ENCODE measurements at places on chromosomes 16 and 17.

GRCh38 chr17:78488156-78488555, 89.0 kb downstream of the DNAH17 start:
- no peak for DNase-seq

DNA sequence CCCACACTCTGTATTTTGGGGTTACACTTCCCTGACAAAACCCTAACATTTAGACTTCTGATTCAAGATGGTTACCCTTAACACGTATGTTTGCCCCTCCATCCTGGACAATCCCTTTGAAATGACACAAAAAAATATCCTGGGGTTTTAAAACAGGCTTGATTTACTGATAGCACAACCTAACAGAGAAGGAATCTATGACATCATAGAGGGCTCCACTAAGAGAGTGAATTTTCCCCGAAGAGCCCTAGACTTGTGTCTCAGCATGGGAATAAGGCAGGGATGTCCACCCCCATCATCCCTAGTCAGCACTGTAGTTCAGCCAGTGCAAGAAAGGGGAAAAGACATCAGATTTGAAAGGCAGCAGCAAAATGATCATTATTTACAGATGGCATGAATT, 15.8 kb upstream of the SRCIN1 start:
- DNase-seq = no peak

DNA sequence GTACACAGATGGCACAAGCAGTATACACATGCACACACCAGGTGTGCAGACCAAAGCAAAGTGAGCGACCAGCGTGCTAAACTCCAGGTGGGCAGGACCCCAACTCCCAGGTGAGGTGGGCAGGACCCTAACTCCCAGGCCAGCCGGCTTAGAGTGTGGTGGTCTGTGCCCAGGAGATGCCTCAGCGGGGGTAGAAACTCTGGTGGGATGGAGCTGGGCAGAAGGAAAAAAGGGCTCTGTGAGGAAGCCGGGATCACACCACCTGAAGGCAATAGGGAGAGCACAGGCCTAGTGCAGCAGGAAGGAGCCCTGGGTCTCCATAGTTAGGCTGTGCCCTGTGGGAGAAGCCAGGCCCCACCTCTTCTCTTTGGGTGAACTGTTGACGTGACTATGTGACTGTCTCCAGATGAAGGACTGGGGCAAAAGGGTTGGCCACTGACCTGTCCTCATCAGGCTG, 1.6 kb upstream of the FOXJ1 start:
- no peak for DNase-seq

GRCh38 chr17:62792447-62792800, 15.7 kb downstream of the MARCHF10 start:
- DNase-seq = no peak

DNA sequence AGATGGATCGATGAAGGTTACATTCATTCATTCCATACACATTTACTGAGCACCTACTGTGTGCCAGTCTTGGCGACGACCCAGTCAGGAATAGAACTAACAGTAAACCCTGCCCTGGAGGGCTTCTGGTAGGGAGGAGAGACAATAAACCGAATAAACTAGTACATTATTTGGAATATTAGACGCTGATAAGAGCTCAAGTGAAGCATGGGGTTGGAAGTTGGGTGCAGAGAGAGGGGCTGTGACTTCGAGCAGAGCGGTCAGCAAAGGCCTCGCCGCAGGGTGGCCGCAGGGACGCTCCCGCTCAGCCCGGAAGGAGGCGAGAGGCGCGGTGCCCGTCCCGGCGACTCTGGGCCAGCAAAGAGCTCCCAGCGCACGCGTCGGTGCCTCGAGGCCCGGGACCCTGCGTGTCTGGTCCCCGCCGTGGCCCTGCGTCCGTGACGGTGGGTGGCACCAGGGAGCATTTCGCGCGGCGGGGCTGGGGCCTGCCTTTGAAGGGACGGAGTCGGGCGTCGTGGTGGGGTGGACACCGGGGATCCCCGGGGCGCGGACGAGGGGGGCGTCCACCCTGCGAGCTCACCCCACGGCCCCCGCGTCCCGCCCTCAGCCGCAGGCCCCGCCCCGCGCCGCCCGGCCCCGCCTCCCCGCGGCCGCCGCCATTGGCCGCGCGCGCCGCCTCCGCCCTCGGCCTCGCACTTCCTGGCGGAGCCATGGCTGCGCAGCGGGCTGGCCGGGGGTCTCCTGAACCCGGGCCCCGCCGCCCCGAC, at the start of gene KLHL36:
Gene KLHL36, plus strand, starts transcription at position 684 of the 767 bp plus-strand sequence. CDS start 2,357 bp downstream, outside the sequence.
- no peak for DNase-seq

Measured in kidney epithelial cell (primary cell).